ENCODE measurements at places on chromosomes 5 and 9.

- no peak for DNase-seq
Observed at GRCh38 chr5:80260461-80260860, 4.6 kb upstream of the SERINC5 start.

DNA sequence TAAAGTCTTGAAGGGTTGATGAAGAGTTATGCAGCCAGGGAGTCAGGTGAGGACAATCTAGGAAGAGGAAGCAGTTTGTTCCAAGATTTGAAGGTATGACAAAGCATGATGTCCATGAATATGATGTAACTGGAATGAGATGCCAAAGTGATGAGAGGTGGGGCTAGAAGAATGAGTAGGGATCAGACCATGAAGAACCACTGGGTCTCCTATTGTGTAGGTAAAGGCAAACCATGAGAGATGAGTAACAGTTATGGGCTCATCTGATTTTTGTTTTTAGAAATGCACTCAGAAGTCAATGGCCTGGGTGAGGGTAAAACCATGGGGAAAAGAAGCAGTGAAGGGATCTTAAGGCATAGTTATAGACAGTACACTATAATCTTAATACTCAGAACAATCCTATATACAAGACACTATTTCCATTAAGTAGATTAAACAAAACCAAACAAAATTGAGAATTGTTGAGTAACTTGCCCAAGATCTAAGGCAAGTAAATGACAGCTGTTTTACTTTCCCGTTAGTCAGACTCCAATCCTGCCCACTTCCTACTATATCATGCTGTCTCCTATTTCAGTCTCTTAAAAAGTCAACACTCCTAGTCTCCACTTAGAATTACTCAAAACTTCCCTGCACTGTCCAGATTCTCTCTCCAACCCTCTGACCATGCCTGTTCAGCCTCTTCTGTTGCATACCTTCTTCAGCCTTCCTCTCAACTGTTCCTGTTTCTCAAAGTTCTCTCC, 393.8 kb upstream of the MEF2C start:
- DNase-seq: no peak

GRCh38 chr5:88438006-88438405, 169.4 kb upstream of the TMEM161B start:
- peak; percentile 28 for DNase-seq

GRCh38 chr5:144566747-144567420, 396.2 kb downstream of the KCTD16 start:
- no peak for DNase-seq

- DNase-seq: no peak
Observed at GRCh38 chr5:148176480-148176879, 8.1 kb downstream of the SPINK14 start.

Data from kidney epithelial cell (primary cell).